ENCODE measurements at places on chromosomes 3 and 15. TPM values are rescaled to one million over a fixed set of nuclear protein-coding genes. Genes with fewer than 3 reads are reported as not detected.

DNA sequence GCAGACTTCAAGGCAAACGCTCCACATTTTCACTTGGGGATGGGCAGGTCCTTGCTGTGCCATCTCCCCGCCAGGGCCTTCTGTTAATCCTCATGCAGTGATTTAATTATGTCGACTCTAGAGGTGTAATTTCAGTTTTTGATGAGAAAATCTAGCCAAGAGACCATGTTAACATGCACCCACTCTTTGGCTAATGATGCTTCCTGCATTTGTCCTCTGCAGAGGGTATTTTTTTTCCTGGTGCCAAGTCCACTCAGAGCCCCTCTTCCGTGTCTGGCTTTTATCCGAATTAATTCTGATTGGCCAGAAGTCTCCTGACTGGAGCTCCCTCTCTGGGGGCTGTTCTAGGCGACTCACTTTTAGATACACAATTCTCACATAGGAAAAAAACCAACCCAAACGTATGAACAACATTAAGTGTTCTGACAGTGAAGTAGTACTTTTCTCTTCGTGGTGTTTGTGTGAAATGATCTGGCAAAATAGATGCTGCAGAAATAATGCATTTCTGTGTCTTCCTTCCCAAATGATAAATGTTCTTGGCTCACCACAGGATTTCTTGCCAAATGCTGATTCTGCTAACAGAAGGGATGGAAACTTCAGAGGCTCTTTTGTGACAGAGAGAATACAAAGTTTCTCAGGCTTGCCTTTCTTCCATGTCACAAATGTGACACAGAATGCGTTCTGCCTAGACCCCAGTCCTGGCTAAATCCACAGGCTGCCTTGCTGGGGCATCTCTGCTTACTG lies 190.0 kb downstream of the CACNA2D3 start:
- no peak overlapping the region for H3K4me3 ChIP-seq
- DNase-seq, result no peak
- H3K27me3 ChIP-seq, result peaks cover 28% of the 10 kb centered on the region

DNA sequence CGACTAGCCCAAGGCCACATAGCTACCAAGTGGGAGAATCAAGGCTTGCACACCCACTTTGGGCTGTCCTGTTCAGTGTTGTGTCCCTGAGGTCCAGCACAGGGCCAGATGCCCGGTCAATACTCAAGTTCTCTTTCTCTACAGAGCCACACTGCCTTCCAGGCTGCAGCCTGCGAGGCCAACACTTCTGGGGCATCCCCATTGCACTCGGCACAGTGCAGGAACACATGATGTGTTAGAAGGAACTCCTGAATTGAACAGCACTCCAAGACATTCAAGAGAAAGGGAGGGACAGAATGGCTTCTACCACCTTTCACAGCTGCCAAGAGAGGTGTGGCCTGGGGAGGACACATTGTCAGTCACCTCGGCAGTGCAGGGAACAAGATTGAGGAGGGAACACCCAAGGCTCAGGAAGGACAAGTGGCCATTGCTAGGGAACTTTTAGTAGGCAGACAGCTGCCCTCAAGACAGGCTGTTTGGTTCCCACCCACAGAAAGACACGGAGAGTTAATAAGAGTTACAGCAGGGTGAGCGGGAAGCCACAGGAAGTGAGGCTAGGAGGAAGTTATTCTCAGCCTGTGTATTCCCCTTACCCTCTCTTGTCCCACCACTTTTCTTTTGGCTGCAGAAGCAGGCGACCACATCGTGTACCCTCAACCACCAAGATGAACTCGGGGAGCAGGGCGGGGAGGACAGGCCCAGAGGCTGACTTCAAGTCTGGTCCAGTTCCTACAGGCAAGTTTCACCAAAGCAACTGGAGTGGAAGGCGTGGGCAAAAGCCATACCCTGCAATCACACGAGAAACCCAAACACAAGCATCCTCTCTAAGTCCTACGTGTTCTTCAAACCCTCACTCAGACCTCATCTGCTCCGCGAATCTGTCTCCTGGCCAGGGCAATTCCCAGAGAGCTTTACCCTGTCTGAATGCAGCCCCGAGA lies 69.4 kb downstream of the SRGAP3 start:
- no peaks in the 10 kb centered on the region for H3K27me3 ChIP-seq
- no peak for DNase-seq
- no peaks in the 10 kb centered on the region for H3K36me3 ChIP-seq
- no peak overlapping the region for H3K27ac ChIP-seq
- no peak overlapping the region for H3K4me3 ChIP-seq

DNA sequence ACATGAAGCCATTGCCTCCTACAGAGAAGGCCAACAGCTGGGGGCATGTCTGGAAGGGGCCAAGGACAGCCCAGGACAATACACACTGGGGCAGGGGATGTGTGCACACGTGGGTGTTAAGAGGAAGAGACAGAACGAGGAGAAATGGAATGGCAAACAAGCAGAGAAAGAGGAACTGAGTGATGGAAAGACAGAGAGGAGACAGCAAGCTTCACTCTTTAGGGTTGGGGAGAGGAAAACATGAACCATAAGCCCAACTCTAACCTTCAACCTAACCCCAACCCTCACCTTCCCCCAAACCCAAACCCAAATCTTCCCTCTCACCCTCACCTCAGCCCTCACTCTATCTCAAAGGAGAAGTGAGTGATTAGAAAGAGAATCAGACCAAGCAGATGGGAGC lies 11.9 kb upstream of the PARL start:
- no peaks in the 10 kb centered on the region for H3K27me3 ChIP-seq
- no peaks in the 10 kb centered on the region for H3K4me1 ChIP-seq
- no peak overlapping the region for H3K4me3 ChIP-seq
- H3K27ac ChIP-seq, result no peak overlapping the region
- DNase-seq, result no peak
- H3K36me3 ChIP-seq, result no peaks in the 10 kb centered on the region

DNA sequence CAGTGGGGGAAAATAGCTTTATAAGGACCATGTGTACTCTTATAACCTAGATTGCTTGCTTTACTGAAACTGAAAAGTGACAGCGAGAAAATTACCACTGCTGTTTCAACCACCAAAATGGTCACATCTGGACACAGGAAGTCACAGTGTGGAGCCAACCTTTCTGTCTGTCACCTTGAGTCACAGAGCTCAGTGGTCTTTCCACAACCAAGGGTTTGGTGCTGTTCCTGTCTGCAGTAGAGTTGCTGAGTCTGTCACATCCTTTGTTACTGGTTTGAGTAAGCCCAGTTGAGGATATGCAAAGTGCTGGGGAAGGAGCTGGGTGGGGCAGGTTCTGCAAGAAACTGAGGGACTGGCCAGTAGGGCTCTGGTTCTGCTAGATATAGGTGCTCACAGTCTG lies 139.1 kb upstream of the EIF1B start:
- H3K4me1 ChIP-seq, result no peaks in the 10 kb centered on the region
- no peaks in the 10 kb centered on the region for H3K27me3 ChIP-seq
- no peak for DNase-seq
- no peak overlapping the region for H3K27ac ChIP-seq
- no peak overlapping the region for H3K4me3 ChIP-seq

DNA sequence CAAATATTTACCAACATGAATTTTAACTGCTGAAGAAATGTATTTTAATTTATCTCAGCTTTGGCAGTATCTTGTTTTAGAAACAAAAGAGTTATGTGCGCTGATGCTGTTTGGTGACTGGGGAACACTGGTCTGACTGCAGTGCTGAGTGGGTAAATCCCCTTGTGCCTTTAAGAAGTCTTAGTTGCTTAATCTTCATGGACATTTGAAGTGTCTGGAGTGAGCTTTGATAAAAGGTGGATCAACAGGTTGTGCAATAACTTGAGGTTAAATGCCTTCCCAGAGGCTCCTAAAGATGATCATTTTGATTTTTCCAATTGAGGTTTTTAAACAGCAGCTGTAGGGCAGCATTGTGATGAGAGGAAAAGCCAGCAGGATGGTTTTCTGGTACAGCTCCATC lies 68.7 kb downstream of the TP63 start:
- peaks cover 21% of the 10 kb centered on the region for H3K4me1 ChIP-seq
- no peak overlapping the region for H3K27ac ChIP-seq
- no peak overlapping the region for H3K4me3 ChIP-seq
- DNase-seq, result no peak

DNA sequence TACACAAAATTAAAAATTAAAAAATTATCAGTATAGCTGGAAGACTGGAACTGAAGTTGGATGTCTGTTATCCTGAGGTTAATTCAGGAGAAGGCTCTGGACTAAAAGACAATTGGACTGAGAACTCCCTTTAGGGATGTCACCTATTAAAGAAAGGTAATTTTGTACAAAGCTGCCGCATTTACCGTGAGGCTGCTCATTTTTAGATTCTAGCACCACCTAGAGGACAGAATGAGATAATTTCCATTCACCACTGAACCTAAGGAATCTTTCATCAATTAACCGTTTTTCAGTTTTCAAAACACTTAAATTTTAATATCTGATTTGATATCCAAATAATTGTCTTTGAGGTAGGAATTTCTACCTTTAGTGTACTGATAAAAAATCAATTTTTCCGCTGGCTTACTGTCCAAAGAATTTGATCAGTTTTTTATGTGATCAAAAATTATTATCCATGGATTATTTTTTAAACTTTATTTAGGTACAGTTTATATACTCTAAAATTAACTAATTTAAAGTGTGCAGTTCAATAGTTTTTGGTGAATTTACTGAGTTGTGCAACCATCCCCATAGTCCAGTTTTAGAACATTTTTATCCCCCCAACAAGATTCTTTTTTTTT lies 106.7 kb upstream of the TNIK start:
- H3K27ac ChIP-seq, result no peak overlapping the region
- H3K4me3 ChIP-seq, result no peak overlapping the region
- DNase-seq, result peak; percentile 69
- no peaks in the 10 kb centered on the region for H3K36me3 ChIP-seq

DNA sequence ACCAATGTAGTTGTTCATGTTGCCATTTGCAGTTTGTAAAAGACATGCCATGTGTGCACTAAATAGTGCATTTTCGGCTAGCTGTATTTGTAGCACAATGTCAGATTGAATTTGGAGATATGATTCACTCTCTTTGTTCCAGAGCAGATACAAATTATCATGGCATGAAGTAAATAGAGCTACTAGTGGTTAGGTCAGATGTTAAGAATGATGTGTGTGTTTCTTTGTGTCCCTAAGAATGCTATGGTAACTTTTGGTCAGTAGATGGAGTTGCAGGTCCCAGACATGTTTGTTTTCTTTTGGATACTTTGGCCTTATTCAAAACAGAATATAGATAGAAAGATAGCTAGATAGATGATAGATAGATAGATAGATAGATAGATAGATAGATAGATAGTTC lies 595.8 kb downstream of the NLGN1 start:
- no peak overlapping the region for H3K4me3 ChIP-seq
- no peaks in the 10 kb centered on the region for H3K36me3 ChIP-seq
- H3K4me1 ChIP-seq, result no peaks in the 10 kb centered on the region
- no peak for DNase-seq
- H3K27ac ChIP-seq, result no peak overlapping the region

GRCh38 chr15:34179234-34179633 lies 30.7 kb downstream of the KATNBL1 start:
- no peaks in the 10 kb centered on the region for H3K4me1 ChIP-seq
- DNase-seq, result no peak
- no peaks in the 10 kb centered on the region for H3K27me3 ChIP-seq
- no peak overlapping the region for H3K27ac ChIP-seq
- H3K4me3 ChIP-seq, result no peak overlapping the region
- H3K36me3 ChIP-seq, result no peaks in the 10 kb centered on the region

DNA sequence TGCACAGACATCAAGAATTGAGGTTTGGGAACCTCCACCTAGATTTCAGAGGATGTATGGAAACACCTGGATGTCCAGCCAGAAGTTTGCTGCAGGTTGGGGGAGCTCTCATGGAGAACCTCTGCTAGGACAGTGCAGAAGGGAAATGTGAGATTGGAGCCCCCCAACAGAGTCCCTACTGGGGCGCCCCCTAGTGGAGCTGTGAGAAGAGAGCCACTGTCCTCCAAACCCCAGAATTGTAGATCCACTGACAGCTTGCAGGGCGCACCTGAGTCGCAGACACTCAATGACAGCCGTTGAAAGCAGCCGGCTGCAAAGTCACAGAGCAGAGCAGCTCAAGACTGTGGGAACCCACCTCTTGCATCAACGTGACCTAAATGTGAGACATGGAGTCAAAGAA lies 34.6 kb upstream of the EPHA6 start:
- H3K4me3 ChIP-seq, result no peak overlapping the region
- H3K4me1 ChIP-seq, result no peaks in the 10 kb centered on the region
- no peaks in the 10 kb centered on the region for H3K27me3 ChIP-seq
- no peaks in the 10 kb centered on the region for H3K36me3 ChIP-seq
- DNase-seq, result no peak
- no peak overlapping the region for H3K27ac ChIP-seq

- H3K4me3 ChIP-seq, result no peak overlapping the region
- H3K4me1 ChIP-seq, result no peaks in the 10 kb centered on the region
- no peaks in the 10 kb centered on the region for H3K27me3 ChIP-seq
- no peak overlapping the region for H3K27ac ChIP-seq
Measured at GRCh38 chr3:102124282-102124681, 275.0 kb downstream of the NFKBIZ start.

GRCh38 chr3:43222590-43222989 lies 63.8 kb upstream of the SNRK start:
- H3K27ac ChIP-seq, result no peak overlapping the region
- H3K4me1 ChIP-seq, result no peaks in the 10 kb centered on the region
- no peak for DNase-seq
- H3K27me3 ChIP-seq, result no peaks in the 10 kb centered on the region

DNA sequence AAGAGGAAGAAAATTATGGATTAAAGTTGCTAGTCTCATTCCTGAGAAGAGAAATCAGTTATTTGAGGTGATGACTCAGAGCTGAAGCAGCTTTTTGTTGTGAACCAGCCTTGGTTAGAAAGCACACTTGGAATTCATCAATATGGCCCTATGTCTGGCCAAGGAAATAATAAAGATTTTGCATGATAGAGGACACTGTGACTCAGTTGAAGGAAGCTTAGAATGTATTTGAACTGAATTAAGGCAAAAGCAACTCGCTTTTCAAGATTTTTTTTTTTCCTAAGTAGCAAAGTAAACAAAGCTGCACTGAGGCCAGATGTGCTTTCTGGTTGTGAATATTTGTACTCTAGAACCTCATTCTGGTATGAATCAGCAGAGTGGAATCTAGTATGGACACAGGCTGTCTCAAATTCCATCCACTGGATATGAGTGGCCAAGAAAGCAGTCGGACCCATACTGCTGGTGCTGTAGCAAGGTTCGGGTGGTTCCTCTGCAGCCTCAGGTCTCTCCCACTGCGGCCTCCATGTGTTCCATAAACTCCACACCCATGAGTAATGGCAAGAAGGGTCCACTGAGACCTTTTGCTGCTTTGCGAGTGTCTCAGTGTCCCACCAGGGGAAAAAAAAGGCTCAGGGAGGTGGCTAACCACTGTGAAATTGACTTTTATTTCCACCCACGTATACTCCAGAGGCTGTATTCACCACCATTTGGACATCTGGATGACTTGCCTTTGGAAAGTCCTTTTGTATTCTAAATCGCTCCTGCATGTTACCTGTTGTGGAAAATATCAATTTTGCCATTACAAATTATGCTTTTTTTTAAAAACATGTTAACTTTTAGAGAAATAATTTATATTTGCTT lies 53.1 kb downstream of the TGFBR2 start:
- H3K4me1 ChIP-seq, result peaks cover 29% of the 10 kb centered on the region
- H3K27me3 ChIP-seq, result no peaks in the 10 kb centered on the region
- H3K36me3 ChIP-seq, result no peaks in the 10 kb centered on the region
- H3K27ac ChIP-seq, result no peak overlapping the region
- H3K4me3 ChIP-seq, result no peak overlapping the region

- no peak overlapping the region for H3K27ac ChIP-seq
- H3K27me3 ChIP-seq, result no peaks in the 10 kb centered on the region
- H3K36me3 ChIP-seq, result no peaks in the 10 kb centered on the region
- peak; percentile 62 for DNase-seq
- H3K4me3 ChIP-seq, result no peak overlapping the region
Measured at GRCh38 chr3:124834723-124835718, 52.1 kb downstream of the ITGB5 start.

Gene RTF1
- total RNA-seq, result 73.8 TPM
